HS-5 (cell line): ENCODE measurements at places on chromosomes 2 and 18.

- no peak for DNase-seq
These were observed 71.8 kb downstream of the ACVR1 start for GRCh38 chr2:157804355-157804754.

GRCh38 chr2:52115750-52116149 is 1083.8 kb upstream of the NRXN1 start:
- no peak for DNase-seq

DNA sequence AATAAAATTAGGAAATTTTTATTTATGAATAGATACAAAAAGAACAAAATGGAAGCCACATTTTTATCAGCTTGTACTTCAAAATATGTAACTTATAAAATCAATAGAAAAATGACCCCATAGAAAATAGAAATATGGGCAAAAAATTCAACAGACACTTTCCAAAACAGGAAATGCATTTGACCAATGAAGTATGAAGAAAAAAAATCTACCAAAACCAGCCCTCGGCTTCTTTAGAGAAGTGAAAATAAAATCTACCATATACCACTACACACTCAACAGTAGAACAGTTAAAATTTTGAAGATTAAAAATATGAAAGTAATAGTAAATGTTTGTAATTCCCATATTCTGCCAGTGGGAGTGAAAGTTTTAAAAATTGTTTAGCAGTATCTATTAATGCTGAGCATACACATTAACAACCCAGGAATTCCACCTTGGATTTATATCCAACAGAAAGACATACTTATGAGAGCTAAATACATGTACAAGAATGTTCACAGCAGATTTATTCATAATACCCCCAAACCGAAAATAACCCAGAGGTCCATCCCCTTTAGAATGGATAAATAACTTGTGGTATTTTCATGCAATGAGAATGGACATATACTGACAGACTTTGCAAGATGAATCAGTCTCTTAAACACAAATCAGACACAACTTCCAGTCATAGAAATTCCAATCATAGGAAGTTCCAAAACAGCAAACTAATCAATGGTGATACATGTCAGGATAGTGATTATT is 318.0 kb downstream of the FIGN start:
- DNase-seq = no peak

DNA sequence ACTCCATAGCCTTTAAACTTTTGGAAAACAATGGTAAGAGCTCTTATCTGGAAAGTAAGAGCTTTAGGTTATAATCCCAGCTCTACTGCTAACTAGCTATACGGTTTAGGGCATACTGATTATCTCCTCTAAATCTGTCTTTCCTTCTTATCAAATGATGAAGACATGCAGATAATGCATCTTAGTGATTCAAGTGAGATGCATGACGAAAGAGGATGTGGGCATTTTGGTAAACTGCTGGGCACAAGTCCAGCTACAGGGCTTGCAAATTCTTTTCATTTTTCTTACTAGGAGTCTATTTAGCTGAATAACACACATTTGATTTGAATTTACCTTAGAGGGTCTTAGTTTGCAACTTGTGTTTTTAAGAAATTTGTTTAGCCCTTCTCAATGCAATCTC is 1604.8 kb upstream of the ZEB2 start:
- DNase-seq = peak; percentile 87

DNA sequence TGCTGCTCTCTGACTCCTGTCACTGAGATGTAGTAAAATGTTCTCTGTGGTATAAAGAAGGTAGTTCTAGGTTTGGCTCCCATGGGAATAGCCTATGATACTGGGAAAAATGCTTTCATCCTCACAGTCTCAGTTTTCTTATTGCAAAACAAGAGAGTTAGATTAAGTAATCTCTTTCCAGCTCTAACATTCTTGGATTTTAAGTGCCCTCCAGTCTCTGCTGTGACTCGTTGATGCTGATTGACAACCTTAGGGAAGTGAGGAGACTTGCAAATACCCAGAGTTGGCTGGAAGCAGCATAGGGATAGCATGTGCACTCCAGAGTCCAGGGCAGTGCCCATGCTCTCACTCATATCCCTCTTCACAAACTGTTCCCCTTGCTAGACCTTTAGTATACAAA is 534.9 kb downstream of the SLC4A3 start:
- peak; percentile 15 for DNase-seq

DNA sequence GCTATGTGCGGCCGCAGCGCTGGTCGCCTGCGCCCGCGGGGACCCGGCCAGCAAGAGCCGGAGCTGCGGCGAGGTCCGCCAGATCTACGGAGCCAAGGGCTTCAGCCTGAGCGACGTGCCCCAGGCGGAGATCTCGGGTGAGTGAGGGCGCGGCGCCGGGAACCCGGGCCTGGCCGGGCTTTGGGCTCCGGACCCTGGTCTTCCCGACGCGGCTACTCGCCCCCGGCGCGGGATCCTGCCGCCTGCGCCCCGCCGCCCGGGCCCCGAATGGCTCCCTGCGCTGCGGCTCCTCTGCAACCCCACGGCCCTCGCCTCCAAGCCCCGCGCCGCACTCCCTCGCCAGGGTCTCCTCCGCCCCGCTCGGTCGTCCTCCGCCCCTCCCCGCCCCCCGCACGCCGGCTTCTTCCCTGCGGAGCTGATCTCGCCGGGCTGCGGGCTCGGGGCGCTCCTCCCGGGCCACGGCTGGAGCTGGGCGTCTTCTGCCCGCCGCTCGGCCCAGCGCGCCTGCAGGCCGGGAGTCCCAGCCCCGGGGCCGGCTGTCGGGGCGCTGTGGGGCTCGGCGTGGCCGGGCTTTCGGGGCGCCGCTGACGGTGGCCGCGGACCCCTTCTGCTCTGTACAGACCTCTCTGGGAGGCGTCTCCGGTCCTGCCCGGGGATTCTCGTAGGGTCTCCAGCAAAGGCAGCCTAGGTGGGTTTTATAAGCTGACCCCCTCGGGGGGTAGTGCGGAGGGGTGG is 652 bp downstream of the GPC1 start:
- no peak for DNase-seq

DNA sequence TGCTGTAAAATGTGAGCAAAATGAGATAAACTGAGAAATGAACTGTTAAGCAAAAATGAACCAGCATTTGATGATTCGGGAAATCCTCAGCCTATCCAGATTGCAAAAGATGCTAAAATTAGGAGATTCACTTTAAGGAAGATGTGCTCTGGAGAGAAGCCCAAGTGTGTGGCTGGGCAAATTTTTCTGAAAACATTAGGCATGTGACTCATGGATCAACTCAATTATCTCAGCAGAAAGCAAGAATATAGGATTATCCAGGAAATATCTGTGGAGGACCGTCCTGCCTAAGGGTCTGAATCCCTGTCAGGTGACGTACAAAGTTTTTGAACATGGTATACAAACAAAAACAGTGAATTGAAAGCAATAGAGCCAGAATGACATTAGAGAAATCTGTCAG is 1268.3 kb upstream of the TMEFF2 start:
- peak; percentile 4 for DNase-seq

DNA sequence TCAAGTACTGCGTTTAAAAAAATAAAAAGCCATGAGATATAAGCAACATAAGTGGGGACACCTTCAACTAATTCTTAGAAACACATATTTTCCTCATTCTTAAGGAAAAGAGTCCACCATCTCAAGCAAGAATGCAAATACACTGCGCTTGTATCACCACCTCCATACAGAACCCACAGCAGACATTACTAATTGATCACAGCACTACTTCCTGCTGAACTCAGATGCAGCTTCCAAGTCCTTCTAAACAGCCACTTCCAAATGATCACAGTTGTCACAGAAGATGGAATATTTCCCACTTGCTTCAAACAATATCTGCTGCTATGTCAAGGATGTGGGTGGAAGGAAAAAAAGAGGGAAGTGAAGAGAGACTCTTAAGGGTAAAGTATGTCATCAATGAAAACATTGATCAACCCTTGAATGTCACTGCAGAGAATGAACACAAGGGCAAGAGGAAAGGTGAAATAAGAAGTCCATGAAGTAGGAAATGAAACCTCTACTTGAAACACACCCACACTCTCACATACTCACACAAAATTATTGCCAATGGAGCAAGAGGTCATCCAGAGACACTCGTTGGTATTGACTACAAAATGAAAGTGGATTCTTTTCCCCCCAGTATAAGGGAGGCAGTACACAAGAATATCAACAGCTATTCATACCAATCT is 22.1 kb downstream of the TGFA start:
- DNase-seq = no peak

DNA sequence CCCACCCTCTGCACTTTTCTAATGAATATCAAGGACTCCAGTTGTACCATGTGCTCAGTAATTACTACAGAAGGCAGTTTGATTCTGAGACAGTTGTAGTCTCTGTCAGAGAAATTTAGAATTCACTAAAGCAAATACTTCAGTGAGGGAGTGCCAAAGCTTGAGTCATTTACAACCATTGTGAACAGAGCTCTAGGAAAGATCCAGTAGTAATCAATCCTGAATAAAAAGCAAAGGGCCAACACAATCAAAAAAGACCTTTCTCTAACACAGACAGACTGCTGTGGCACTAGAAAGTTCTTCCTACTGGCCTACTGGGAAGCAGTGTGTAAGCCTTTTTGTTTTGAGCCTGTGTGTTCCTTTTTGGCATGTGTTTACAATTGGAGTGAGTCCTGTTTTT is 135.6 kb upstream of the UNC80 start:
- no peak for DNase-seq

DNA sequence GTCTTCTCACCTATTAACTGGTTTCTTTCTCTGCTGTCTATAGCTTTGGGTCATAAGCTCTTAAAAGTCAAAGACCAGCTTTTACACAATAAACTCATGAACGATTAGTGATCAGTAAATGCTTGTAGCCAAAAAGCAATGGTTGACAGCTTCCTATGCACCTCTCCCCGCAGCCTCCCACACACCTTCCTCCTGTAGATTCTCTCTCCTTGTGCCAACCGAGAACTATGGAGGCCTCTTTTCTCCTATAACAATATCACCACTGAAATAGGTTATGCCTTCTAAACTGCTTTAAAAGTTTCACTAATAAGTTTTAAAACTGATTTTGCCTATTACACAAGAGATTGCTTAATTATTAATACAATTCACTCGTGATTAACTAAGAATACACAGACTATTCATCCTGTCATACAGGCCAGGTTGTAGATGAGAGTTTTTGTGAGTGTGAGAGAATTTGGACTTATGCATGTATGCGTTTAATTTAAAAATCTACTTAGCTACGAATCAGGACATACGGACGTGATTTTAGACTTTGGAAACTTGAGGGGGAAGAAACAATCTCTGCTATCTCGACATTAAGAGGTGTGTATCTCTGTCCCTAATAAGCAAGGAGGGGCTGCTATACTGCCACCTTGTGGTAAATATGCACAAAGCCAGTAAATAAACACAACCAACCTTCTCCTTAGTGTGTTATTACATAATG is 229.1 kb upstream of the RBBP8 start:
- no peak for DNase-seq

GRCh38 chr2:241195506-241196130 is 7.1 kb downstream of the ANO7 start:
- DNase-seq = no peak

- DNase-seq = peak; percentile 2
These were observed 247.6 kb downstream of the DYM start for GRCh38 chr18:49212819-49213218.

GRCh38 chr2:39437522-39438296 is 624 bp upstream of the MAP4K3 start:
- no peak for DNase-seq

DNA sequence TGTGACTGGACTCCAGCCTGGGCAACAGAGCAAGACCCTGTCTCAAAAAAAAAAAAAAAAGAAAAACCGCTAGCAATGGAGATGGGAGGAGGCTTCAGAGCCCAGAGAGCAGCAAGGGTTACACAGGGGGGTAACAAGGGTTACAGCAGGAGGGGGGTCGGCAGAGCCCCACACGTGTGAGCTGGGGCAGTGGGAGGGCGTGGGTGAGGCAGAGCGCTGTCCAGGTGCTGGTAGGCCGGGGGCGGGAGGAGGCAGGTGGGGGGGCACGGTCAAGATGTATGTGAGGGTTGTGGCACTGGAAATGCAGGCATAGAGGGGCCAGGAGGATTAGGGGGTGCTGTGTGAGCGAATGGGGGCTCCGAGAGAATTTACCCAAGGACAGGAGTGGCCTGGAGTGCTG is 3.4 kb downstream of the MZT2B start:
- no peak for DNase-seq

GRCh38 chr2:121287146-121287798 is 2.3 kb upstream of the TFCP2L1 start:
- DNase-seq = no peak

DNA sequence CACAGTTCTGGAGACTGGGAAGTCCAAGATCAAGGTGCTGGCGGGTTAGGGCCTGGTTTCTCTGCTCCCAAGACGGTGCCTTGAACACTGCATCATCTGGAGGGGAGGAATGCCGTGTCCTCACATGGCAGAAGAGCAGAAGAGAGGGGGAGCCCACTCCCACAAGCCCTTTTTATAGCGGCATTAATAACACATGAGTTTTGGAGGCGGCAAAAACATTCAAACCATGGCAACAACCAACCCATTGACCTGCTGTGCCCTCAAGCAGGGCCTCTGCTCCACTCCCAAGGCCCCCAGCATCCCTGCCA is 62.0 kb downstream of the SMAD7 start:
- no peak for DNase-seq

DNA sequence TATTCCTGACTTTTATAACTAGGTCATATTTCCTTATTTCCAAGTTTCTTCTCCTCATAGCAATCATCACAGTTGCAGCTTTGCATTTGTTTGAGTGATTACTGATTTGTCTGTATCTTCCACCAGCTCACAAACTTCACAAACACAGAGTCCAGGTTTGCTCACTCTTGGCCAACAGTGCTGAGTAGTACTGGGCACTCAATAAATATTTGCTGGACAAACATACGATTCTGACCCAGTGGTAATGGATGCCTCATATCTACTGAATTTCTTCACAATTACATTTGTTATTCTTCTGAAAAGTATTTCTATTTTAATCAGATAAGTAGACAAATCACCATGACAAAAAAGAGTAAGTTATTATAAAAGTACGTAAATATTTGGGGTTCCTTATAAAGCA is 516.3 kb downstream of the TDRD15 start:
- no peak for DNase-seq

DNA sequence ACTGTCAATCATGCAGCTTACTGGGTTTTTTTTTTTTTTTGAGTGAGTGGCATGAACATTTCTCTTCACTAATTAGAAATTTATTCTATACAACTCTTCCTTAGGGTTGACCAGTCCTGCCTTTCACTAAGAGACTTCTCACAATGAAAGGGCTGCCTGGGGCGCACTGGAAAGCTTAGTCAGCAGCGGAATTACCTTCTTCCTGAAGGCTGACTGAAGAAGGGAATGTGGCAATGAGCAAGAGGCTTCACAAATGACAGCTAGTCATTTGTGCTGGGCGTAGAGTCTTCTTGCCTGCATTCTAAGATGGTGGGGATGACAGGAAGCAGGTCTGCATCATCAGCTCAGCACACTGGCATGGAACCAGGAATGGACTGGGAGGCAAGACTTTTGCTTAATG is 15.6 kb upstream of the SCN3A start:
- DNase-seq = no peak

GRCh38 chr2:109342930-109343329 is 213.9 kb downstream of the SH3RF3 start:
- DNase-seq = no peak

DNA sequence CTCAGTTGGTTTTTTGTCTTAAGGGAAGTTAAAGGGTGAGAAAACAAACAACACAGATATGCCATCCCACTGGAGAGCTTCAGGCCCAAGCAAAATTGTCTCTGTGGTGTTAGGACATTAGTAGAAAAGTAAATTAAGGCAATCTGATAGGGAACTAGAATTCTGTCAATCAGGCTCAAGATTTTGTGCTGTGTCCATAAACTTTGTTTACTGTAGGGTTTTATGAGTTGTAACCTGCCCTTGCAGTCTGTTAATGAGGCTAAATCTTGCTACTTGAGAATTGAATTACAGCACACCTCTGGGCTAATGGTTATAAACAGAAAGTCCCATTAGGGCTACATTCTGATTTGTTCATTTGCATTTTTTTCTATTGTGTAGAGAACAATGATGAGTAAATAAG is 78.0 kb upstream of the OTX1 start:
- no peak for DNase-seq
